T-helper 2 cell (primary cell): ENCODE measurements at places on chromosomes 4 and X.
A peak's percentile ranks its signal among the peaks of the same experiment; 100 is the strongest.

GRCh38 chr4:122705009-122705408, 27.5 kb upstream of the BBS12 start:
- peak; percentile 21 for DNase-seq

GRCh38 chr4:164847016-164847415, 30.0 kb upstream of the APELA start:
- DNase-seq, result no peak

DNA sequence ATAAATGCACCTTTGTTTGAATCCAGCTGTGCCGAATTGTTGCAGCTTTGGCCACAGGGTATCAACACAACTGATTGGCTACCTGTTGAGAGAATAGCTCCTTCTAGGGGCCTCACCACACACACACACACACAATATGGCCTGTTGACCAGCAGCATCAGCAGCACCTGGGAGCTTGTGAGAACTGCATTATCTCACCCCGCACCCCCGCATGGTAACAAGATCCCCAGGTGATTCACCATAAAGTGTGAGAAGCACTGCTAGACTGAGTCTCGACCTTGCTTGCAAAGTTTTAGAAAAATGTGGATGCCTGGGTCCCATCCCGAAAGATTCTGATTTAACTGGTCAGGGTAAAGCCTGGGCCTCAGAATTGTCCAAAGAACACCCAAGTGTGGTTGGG, 176.9 kb upstream of the PRPS2 start:
- no peak for DNase-seq

DNA sequence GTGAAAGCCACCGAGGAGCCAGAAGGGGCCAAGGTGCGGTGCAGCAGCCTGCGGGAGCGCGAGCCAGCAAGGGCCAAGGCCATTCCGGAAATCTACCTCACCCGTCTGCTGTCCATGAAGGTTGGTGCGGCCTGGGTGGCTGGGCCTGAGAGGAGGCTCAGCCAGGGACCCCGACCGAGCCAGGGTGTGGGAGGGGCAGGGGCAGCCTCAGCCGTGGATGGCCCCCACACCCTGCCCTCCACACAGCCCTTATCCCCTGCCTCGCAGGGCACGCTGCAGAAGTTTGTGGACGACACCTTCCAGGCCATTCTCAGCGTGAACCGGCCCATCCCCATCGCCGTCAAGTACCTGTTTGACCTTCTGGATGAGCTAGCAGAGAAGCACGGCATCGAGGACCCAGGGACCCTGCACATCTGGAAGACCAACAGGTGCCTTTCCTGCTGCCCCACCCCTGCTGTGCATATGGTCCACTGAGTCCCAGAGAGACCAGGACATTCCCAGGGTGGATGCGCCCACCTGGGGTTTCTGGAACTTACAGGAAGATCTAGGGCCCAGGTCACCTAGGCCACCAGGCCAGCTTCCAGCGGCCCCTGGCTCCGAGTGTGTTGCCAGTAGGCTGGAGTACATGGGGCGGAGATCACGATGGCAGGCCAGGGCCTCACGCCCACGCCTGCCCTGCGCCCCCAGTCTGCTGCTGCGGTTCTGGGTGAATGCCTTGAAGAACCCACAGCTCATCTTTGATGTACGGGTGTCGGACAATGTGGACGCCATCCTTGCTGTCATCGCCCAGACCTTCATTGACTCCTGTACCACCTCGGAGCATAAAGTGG, 3.4 kb upstream of the SRPK3 start:
- DNase-seq, result no peak

- DNase-seq, result no peak
These were observed 13.8 kb downstream of the DGKQ start for GRCh38 chr4:959338-960139.

- DNase-seq, result no peak
These were observed 83.2 kb upstream of the FAT1 start for GRCh38 chr4:186806679-186807421.

DNA sequence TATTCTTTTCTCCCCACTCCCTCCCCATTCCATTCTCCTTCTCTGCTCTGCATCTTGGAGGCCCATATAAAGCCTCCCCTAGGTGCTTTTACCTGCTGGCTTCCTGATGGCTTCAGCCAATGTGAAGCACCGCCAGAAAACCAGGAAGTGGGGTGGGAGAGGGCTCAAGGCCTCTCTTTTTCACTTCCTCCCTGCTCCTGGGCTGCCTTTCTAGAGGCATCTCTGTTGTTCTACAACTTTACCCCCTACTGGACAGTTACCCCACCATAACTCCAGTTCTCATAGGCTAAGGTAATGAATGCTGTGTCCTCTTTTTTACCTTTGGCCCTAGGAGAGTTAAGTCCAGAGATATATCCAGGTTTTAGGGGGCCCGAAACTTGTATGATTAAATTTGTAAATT, 62.4 kb upstream of the PPARGC1A start:
- DNase-seq, result no peak

GRCh38 chr4:112714922-112715901, 78.3 kb downstream of the LARP7 start:
- DNase-seq, result no peak

DNA sequence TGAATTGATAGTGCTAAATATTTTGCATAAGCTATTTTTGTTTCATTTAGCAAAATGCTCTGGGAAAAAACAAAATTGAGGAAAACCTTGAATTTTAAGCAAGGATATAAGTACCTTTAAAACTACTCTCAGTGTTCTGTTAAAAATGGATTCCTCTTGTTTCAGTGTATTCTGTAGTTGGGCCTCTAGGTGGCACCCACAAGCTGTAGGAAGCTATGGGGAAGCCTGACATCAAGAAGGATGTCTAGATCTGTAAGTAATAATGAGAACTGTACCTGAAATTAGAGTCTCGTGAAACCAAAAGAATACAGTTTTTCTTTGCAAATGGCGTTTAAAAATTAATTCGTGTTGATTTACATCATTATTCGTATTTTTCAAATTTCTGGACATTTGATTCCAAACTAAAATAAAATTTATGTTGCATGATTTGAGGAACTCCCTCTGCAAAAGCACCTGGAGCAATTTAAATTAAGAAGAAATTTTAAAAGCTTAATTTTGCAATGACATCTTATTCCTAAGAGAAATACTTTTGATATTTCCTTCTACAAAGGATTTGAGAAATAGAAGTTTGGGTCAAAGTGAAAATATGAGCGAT, 51.2 kb downstream of the TMPRSS11E start:
- no peak for DNase-seq

DNA sequence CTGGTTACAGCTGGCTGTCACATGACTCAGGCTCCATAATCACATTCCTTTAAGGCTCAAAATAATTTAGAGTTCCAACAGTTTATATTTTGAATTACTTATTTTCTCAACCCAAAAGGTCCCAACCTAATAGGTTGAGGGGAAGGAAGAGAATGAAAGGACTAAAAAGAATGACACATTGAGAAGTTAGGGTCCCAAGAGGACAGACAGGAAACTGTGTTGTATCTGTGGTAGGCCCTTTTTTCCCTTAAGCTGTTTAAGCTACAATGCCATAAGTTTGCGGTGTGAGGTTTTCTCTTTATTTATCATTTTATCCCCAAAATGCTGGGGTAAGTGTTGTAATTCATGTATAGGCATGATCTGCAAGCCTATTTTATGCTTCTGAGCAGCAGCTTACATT, 290.2 kb downstream of the ZNF674 start:
- DNase-seq, result no peak

- no peak for DNase-seq
These were observed 124.7 kb downstream of the CBR4 start for GRCh38 chr4:168885400-168885799.

DNA sequence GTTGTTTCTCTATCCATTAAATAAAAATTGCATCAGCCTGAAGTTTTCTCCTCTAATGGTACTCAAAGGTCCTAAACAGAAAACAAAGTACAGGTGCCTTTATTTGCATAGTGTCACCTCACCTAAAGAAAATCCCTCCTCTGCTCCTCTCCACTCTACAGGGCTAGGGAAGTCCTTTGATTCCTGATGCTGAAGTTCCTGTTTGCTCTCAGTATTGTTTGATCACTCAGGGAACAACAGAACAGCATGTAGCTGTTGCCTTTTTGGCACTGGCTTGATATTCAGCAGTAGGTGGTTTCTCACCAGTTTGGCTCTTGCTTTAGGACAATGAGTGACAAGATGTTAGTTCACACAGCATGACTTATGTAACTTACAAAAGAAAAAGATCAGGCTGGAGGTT, 156.2 kb upstream of the SLC7A11 start:
- no peak for DNase-seq

DNA sequence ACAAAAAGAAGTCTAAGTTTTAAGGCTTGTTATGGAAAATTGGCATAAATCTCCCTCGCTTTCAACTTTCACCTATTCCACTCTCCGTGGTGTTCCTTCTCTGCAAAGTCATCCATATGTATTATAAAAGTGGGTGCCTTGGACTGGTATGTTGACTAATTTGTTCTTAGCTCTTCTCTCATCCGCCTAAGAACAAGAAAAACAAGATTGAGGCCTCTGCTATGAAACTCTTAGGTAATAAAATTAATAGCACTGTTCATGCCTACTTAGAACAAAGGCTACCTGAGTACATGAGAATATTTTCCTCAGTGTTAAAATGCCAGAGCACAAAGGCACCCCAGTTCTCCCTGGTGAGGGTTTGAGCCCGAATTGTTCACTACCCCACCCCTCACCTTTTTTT, 1.3 kb downstream of the CNGA1 start:
- no peak for DNase-seq

GRCh38 chr4:109967798-109968520, 55.3 kb downstream of the EGF start:
- no peak for DNase-seq

GRCh38 chr4:115315182-115315581, 201.8 kb upstream of the NDST4 start:
- no peak for DNase-seq

- DNase-seq, result no peak
These were observed 193.9 kb upstream of the GPC4 start for GRCh38 chrX:133609166-133609565.

- no peak for DNase-seq
These were observed 69.7 kb downstream of the FANCB start for GRCh38 chrX:14802943-14803710.

DNA sequence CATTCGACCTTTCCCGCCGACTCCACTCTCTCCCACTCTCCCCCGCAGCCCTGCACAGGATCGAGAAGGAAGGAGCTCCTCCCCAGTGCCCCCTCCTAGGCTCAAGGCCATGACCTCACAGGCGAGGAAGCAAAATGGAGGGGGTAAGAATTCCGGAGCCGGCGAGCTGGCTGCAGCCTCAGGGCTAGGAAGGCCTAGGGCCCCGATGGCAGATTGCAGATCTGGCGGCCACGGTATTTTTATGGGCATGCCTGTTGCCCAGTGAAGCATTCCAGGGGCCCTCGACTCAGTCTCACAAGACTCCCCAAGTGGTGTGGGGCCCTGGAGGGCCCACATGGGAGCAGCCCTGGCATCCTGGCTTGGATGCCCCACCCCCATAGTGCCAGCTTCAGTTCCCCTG, 942 bp upstream of the L1CAM start:
- DNase-seq, result no peak

GRCh38 chr4:4542774-4543485, 1.1 kb upstream of the STX18 start:
- no peak for DNase-seq

DNA sequence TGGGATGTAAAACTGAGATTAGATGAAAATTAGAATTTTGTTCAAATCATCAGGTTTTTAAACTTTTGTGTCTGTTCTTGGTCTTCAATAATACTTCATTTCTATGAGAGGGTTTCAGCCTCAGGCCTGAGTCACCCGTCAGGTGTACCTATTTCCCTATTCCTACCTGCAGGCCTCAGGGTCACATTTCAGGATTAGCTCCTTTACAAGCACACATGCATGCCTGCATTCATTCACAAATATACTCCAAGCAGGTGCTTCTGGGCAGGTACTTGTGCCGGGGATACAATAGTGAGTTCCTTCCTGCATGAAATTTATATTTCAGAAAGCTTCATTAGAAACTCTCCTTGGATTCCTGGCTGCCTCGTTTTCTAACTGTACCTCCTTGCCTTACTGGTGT, 114.9 kb downstream of the SHISA3 start:
- no peak for DNase-seq

DNA sequence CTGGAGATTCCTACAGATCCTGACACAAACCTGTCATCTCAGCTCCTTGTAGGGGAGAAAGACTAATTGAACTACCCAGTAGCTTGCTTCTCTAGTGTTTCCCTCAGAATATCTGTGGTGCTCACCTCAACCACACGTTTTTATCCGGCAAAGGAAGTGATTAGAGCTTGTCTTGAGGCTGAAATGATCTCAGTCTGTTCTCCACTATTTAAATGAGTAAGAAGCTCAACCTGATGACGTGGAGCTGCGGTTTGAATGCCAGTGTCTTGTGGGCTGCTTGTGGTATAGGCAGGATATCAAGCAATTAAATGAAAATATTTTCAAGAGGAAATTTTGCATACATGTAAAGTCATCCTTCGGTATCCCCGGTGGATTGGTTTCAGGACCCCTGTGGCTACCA, 270.2 kb downstream of the TLL1 start:
- DNase-seq, result no peak

DNA sequence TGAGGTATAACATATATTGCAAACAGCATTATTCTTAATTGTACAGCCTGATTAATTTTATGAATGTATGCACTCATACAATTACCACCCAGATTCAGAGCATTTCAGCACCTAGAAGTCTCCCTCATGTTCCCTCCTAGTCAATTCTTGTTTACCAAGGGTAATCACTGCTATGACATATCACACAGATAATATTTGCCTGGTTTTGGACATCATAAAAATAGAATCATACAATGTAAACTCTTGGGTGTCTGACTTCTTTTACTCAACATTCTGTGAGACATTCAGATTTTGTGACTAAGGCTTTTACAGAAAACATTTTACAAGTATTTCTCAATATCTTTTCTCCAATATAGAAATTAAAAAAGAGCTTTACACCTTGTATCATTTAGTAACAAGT, 66.9 kb downstream of the PTPN13 start:
- no peak for DNase-seq

- DNase-seq, result no peak
These were observed 13.9 kb upstream of the CT47A1 start for GRCh38 chrX:120999413-120999812.

GRCh38 chrX:141935645-141936044, 32.0 kb downstream of the MAGEC1 start:
- DNase-seq, result no peak

DNA sequence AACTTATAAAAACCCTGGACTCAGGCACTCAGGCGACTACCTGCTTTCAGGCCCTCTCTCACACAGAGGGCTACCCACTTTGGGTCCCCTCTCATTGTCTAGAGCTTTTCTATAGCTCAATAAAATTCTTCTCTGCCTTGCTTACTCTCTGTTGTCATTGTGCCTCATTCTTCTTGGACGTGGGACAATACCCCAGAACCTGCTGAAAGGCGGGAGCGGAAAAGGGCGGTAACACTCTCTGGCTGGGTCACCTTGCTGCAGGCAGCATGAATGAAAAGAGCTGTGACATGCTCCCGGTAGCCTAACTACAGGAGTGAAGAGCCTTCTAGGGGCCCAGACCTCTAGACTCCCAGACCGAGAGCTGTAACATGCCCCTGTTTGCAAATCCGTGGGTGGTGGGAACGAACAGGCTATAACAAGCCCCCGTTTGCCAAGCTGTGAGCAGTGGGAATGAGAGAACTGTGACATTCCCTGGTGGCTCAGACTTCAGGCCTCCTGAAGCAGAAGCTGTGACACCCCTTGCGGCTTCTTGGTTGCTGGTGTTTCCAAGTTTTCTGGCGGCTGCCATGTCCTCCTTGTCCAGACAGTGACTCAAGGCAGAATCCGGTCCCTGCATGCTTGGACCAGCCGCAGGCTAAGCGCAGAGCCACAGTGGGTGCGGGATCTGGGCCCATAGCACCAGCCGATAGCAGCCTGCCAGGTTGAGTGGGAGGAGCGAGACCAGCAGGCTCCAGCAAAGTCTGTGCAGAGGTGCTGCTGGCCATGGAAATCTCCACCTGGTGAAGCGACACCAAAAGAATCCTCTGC, 684.6 kb downstream of the ARAP2 start:
- no peak for DNase-seq
